ENCODE measurements at places on chromosomes 4 and X.

DNA sequence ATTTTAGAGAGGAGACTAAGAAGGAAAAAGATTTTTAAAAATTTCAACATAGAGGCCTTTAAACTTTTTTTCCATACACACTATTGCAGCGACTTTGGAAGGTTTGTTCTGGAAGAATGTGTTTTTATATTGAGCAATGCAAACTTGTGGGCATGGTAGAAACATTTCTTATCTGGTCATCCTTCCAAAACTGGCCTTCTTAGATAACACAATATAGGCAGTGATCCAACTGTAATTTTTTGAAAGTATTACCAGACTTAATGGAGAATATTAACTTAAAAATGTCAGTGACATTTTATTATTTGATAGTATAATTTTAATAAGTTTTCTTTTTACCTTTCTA, 25.6 kb downstream of the FHDC1 start:
- DNase-seq, result no peak

- DNase-seq, result no peak
These were observed 15.2 kb downstream of the CTBP1 start for GRCh38 chr4:1233641-1234308.

- no peak for DNase-seq
These were observed 4.7 kb upstream of the NAA10 start for GRCh38 chrX:153939573-153939972.

DNA sequence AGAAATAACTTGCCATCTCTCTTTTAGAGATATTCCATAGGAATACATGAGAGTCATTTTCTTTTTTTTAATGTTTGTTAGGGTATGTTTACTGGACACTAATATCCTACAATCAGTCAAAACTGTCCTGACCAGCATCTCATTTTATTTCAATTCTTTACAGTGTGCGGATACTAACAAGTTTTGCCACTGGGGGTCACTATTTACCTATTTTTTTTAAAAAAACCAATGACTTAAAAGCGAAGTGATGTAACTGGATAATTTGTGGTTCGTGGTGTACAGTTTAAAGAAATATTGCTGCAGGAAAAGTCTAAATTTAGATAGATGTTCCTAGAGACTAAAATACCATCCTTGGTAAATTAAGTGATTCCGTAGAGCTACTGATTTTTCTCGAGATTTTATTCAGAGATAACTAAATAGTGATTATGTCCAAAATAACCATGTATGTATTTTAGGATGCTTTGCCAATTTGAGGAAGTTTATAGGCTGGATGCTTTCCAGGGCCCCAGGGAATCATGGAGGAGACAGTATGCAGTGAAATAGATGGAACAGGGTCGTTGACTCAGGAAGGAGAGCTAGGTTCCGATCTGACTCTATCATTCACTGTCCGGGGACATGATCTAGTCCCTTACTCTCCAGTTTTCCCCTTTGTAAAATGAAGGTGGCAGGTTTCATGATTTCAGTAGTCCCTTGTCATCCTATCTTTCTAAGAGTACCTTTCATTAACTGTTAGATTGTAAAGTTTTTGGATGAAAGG, 34.0 kb upstream of the GNPDA2 start:
- DNase-seq, result no peak

- DNase-seq, result no peak
These were observed 11.1 kb upstream of the TMEM156 start for GRCh38 chr4:39043058-39043860.

DNA sequence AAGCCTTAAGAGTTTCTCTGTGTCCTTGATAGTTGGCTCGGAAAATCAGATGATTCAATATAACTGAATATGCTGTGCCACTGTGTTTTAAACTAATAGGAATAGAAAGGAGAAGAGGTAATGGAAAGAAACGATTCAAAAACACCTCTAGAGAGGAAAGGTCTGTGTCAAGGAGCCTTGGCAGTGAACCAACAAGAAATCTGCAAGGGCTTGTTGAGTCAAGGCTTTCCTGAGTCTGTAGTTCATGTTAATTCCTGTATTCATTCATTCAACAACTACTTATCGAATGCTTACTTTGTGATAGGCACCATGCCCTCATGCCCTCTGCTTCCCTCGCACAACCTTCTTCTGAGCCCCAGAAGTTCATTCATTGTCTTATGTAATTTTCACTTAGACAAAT, 336.0 kb downstream of the PDHA2 start:
- no peak for DNase-seq

All from stimulated activated CD8-positive, alpha-beta memory T cell treated with anti-CD3 and anti-CD28 coated beads, Interleukin-7, amount 100 ng/mL, for 1 hour (primary cell).